ENCODE measurements at places on chromosomes 13 and 19.

DNA sequence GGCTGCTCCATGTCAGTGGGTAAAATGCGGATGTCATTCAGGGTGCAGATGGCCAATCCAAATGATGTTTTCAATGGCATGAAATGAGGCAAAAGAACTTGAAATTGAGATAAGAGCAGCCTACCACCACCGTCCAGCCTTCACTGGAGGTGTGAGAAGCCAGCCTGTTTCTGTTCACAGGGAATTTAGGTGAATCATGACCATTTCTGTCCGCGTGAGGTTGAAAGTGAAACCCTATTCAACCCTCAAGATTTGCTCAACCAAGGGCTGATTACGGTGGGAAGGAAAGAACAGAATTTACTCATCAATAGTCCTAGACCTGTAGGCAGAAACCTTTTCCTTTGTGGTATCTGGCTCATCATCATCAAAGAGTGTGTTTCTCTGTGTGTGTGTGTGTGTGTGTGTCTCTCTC lies 370.7 kb downstream of the COG6 start:
- DNase-seq, result peak; percentile 69

DNA sequence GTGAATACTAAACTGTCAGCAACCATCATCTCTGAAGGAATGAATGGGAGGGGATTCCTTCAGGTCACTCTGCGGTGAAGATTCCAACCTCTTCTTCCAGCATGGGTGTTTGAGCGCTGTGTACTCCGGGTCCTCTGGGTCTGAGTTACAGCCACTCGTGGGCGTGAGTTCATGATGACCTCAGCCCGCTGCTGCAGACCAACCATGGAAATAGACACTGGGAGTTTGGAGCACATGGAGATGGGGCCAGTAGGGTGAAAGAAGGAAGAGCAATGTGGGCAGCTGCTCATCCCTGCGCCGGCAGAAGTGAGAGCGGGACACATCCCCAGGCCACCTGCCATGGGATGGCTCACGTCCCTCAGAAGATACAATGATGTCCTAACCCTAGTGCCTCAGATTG lies 16.8 kb upstream of the RAB20 start:
- no peak for DNase-seq

DNA sequence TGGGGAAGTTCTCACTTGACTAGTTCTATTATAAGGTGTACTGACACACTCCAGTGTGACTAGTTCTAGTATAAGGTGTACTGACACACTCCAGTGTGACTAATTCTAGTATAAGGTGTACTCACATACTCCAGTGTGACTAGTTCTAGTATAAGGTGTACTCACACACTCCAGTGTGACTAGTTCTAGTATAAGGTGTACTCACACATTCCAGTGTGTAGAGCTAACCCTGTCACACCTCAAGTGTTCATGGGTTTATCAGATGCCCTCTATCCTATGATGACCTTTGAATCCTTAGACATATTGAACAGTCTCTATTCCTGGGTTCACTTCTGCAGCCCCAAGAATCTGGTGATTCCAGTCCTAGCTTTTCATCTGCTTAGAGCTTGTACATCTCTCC lies 54.6 kb upstream of the MYO16 start:
- DNase-seq, result no peak

DNA sequence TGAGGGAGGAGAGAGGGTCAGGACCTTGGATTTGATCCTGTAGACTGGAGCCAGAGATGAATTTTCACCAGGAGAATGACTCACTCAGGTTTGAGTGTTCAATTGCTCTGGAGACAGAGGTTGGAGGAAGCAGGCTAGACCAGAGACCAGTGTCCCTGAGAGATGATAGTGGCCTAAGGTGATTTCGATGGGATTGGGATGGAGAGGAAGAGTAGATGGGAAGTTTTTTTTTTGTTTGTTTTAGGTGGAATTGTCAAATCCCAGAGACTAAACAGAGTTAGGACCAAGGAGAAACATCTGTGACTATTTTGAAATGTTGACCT lies 2.3 kb downstream of the CEBPG start:
- no peak for DNase-seq

- no peak for DNase-seq
Observed at GRCh38 chr13:46121597-46122163, 16.8 kb upstream of the CPB2 start.

DNA sequence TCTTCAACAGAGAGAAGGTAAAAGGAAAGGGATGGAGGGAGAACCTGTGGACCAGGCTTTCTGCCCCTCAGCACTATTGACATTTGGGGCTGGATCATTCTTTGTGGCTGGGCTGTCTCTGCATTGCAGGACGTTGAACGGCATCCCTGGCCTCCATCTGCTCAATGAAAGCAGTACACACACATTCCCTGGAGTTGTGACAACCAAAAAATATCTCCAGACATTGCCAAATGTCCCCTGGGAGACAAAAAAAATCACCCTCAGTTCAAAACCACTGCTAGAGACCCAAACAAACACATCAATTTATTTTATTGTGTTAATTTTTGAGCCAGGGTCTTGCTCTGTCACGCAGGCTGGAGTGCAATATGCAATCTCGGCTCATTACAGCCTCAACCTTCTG lies 43.3 kb downstream of the INSR start:
- no peak for DNase-seq

- DNase-seq, result no peak
Observed at GRCh38 chr13:104008541-104009435, 942.6 kb upstream of the SLC10A2 start.

GRCh38 chr19:34237939-34238338 lies 16.4 kb upstream of the GARRE1 start:
- no peak for DNase-seq

- no peak for DNase-seq
Observed at GRCh38 chr13:110368408-110368807, 61.3 kb downstream of the COL4A2 start.

GRCh38 chr19:40163541-40164129 lies 27.6 kb upstream of the MAP3K10 start:
- no peak for DNase-seq

- DNase-seq, result no peak
Observed at GRCh38 chr13:97211300-97211699, 10.8 kb upstream of the MBNL2 start.

- no peak for DNase-seq
Observed at GRCh38 chr13:71922194-71922593, 55.2 kb upstream of the DACH1 start.

- DNase-seq, result peak; percentile 19
Observed at GRCh38 chr19:46607448-46607841, 6.3 kb downstream of the CALM3 start.

DNA sequence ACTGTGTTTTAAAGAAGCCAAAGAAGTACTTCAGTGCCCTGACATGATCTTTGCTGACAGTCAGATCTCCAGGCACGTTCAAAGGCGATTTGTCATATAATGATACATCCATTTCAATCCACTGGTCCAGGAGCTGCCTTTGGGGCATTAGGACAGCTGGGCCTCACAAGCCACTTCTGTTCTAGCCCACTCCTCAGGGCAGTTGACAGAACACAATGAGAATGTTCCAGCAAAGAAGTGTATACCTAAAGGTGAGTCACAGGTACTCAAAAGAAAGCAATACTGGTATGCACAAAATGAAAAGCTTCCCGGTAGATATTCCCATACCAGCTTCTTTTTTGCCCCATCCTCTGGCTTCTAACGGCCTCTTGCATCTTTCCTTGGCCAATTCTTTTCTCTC lies 12.5 kb upstream of the MAP3K10 start:
- DNase-seq, result no peak

DNA sequence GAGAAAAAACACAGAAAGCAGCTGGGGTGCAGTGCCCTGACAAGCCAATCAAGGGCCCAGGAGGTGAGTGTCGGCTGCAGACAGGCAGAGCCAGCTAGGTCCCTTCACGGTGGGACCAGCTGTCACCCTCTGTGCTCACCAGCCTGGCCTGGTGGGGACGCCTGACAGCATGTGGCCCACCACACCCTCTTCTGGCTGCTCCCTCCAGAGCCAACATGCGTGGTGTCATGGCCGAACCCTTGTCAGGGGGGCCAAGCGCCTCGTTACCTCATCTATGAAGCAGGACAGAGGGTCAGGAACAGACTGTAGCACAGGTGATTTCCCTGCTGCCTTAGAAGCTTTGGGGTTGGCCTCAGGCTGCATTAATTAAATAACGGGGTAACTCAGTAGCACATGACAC lies 40.0 kb upstream of the ISYNA1 start:
- no peak for DNase-seq

DNA sequence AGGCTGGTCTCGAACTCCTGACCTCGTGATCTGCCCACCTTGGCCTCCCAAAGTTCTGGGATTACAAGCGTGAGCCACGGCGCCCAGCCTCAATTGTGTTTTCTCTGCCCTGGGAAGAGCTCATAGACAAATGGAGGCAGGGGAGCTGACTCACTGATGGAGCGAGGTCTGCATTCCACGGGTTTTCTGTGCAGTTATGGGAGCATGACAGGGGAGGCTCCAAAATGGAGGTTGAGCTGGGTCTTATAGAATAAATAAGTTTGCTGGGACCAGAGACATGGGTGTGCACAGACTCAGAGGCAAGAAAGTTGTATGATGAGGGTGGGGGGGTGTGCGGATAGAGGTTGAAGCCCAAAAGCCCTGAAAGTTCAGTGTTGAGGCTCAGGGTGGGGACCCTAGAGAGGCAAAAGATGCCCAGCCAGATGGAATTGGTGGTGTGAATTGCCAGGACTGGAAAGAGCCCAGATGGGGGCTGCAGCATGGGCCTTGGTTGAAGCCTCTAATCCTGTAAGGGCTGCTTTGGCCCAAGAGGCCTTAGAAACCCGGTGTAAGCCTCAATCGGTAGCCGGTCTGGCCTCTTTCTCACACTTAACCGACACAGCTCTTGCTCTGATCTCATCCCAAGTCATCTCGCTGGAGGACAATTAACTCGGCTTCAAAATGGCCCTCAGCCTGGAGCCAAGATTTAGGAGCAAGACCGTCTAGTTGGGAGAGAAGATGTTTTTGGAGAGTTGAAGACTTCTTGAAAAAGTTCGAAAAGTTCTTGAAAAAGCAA lies 1.9 kb downstream of the TPM4 start:
- no peak for DNase-seq

- DNase-seq, result peak; percentile 91
Observed at GRCh38 chr19:1239796-1240737, 1.5 kb upstream of the ATP5F1D start.

DNA sequence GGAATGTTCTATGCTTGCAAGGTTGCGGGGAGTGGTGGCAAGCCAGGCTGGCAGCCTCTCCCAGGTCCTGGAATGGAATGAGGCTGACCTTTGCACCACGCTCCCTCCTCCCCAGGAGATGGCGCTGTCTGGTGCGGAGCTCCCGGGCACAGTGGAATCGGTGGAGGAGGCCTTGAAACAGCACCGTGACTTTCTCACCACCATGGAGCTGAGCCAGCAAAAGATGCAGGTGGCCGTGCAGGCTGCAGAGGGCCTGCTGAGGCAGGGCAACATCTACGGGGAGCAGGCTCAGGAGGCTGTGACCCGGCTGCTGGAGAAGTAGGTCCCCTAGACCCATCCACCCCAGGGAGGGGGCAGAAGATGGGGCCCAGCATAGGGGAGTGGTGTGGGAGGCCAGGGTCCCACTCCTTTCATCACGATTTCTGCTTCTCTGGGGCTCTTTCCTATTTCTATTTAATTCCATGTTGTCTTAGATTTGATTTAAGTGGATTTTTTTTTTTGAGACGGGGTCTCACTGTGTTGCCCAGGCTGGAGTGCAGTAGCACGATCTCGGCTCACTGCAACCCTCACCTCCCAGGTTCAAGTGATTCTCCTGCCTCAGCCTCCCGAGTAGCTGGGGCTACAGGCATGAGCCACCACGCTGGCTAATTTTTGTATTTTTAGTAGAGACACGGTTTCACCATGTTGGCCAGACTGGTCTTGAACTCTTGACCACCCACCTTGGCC lies 53.2 kb upstream of the SHKBP1 start:
- DNase-seq, result peak; percentile 69

- DNase-seq, result no peak
Observed at GRCh38 chr19:35360880-35361420, 2.7 kb downstream of the FFAR3 start.

DNA sequence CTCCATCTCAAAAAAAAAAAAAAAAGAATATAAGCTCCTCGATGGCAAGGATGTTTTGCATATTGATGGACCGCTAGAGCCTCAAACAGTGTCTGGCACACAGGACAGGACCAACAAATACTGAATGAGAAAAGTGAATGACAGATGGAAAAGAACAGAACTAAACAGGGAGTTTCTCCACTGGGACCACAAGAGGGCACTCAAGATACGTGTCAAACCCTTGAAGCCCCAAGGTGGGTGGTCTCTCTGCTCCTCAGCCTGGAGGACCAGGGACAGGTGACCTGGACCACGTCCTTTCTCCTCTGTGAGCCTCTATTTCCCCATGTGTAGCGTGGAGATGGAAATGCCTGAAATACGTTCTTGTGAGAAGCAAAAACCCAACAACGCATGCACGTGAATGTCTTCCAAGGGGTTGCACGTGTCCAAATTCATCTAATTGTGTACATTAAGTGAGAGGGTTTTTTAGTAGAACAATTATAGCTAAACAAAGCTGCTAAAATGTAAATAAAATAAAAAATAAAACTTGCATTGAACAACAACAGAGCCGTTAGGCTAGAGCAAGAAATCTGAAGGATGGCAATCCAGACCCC lies 5.7 kb upstream of the CDC42EP5 start:
- DNase-seq, result peak; percentile 54

- no peak for DNase-seq
Observed at GRCh38 chr13:111316161-111316730, 4.2 kb upstream of the TEX29 start.

DNA sequence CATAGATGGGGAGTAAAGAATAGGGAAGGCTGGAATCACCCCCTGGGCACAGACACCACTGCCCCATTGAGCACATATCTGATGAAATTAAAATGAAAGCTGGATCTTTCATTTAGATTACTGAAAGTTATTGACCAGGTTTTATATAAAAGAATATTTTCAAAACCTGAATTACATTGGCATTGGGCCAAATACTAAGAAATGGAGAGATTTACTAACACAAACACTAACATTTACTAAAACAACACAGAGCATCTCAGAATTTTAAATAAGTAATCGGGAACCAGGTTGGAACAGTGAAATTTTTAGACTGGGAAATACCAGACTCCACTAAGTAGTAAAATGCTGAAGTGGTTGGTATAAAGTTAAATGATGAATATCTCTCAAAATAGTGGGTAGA lies 88.9 kb downstream of the HS6ST3 start:
- DNase-seq, result no peak

GRCh38 chr19:44671400-44671799 lies at the start of gene CEACAM19:
CEACAM19 (plus strand) TSS chr19:44671482; CDS start chr19:44671932, 450 bp downstream.
- DNase-seq, result no peak

DNA sequence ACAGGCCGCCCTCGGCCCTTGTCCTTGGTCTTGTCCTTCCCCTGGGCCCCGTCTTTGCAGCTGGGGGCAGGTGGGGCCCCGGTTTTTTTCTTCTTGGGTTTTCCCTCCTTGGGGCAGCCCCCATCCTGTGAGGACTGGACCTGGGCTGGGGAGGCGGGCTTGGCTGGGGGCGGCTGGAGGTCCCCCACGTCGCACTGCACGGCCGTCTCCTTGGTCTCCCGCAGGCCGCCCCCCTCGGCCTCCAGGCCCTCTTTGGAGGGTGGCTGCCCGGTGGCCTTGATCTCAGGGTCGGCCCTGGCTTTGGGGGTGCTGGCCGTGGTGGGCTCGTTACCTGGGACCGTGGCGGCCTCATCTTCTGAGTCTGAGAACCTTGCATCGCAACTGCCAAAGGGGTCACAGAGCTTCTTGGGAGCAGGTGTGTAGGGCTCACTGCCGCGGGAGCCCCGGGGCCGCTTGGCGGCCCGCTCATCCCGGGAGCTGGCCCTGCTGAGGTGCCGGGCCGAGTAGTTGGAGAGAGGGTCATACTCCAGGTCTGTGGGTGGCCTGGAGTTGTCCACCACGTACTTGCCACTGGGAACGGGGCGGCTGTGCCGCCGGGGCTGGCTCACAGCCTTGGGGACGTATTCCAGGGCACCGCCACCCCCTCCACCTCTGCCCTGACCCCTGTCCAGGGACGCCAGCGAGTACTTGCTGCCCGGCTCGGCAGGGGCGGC lies 15.6 kb upstream of the ATP8B3 start:
- no peak for DNase-seq

- DNase-seq, result no peak
Observed at GRCh38 chr13:112700291-112701060, 10.6 kb downstream of the ATP11A start.
